NCI-H460 (cell line): ENCODE measurements at places on chromosomes 11 and 22.
A peak's percentile ranks its signal among the peaks of the same experiment; 100 is the strongest.

DNA sequence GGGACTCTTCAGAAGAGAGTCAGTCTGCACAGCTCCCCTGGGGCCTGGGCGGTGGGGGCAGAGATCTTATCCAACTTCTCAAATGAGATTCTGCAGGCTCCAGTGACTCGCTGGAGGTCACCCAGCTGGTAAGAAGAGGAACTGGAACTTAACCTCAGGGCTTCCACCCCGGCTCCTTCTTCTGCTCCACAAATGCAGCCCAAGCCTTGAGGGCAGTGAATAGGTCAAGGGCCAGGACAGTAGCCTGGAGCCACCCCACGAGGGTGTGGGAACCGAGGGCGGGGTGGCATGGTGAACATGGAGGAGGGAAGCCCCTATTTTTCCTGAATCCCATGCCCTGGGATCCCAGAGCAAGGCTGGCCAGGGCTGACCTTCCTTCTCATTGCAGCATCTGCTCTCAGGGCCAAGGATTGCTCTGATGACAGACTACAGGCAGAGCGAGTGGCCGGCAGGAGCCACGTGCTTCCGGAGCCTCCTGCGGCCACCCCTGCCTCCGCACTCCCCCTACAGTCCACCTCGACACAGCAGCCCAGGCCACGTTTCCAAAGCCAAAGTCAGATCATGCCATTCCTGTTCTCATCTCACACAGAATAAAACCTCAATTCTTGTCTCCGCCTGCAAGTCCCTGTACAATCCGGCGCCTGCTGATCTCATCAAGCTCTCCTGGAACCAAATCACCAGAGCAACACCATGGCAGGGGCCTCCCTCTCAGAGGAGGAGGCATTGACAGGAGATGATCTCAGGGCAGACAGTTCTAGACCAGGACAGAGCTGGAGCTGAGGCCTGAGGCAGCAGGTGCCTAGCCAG is 21.1 kb upstream of the UPK3A start:
- peak; percentile 65 for DNase-seq

GRCh38 chr11:59918987-59919589 is 19.1 kb upstream of the OOSP1 start:
- peak; percentile 33 for DNase-seq

DNA sequence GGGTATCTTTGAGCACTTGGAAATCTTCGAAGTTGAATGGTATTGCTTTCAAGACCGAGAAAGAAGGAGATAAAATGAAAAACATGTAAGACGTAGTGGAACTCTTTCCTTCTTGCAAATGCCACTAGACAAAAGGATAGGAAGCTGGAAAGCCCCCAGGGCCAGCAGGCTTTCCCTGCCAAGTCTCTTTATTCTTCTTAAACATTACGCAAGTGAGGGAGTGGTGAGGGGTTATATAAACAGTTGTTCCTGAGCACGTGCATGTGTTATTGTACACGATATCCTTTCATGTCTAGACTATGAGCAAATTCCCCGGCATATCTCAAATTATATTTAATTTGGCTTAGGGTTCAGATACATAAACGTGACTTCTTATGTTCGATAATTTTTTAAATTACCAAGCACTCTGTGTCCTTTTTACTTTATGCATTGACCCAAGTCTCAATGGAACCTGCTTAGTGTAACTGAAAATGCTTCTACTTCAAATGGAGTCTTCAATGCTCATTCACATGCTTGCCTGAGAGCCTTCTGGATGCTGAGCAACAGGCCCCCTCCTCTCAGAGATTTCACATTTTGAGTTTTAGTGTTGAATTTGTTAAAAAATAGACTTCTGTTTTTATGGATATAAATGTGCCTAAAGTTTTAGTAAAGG is 59.0 kb downstream of the PPP2R1B start:
- no peak for DNase-seq

- DNase-seq = no peak
These were observed 162.6 kb upstream of the NARS2 start for GRCh38 chr11:78737301-78737700.

- DNase-seq = no peak
These were observed 60.1 kb downstream of the ZNRF3 start for GRCh38 chr22:28943501-28943879.

GRCh38 chr22:25488244-25489020 is 76.0 kb upstream of the GRK3 start:
- peak; percentile 17 for DNase-seq

DNA sequence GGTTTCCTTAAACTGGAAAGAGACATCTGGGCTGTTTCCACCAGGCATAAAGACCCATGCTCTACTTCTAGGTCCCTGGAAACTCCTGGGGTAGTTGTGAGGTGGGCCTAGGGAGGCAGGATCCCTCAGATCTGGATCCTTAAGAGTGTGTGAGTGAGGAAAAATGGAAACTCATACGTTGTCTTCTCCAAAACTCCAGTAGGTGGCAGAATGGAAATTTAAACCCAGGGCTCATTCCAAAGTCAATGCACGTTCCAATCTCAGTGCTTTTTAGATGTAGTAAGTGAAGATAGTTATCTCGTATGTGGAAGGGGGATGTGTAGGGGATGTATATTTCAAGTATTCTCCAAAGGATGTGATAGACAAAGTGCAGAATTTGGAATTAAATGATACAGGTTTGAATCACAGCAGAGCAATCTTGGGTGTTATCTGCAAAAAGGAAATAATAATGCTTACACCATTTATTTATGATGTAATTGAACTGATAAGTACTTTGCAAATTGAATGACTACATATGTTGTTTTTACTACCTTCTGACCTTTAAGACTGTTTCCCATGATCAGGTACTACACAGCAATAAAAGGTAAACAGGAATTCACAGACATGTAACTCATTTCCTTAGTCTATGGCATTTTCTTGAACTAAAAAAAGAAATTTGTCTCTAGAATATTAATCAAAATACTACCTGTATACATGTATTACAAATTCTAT is 13.1 kb upstream of the MMP1 start:
- DNase-seq = no peak

DNA sequence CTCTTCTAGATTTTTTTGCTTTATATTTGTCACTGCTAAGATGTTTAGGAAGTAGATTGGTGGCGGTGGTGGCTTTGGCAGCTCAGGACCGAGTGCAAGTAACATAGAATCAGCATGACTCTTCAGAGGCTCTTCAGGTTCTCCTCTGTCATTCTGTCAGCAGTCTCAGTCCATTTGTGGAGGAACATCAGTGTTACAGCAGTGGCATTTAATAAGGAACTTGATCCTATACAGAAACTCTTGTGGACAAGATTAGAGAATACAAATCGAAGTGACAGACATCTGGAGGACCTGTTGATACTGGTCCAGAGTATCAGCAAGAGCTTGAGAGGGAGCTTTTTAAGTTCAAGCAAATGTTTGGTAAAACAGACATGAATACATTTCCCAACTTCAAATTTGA is 82.2 kb upstream of the GNAZ start:
- no peak for DNase-seq

DNA sequence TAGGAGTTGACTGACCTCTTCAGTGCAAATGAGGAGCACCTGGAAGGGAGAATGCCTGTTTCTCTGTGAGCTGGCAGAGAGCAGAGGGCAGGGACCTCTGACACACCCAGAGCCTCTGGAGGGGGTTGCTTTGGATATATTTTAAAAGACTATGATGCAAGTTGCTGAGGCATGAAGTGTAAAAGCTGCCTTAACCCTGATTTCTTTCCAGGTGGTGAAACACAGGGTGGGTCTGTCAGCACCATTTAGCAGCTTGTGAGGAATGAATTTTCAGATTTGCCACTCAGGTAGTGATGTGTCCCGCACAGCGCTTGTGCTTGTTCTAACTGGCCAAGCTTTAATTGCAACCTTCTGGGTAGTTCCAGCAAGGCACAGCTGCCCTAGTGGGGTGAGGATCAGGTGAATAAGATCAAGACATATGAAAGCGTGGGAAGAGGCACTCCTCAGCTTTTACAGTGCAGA is 90.2 kb downstream of the SWAP70 start:
- DNase-seq = no peak

DNA sequence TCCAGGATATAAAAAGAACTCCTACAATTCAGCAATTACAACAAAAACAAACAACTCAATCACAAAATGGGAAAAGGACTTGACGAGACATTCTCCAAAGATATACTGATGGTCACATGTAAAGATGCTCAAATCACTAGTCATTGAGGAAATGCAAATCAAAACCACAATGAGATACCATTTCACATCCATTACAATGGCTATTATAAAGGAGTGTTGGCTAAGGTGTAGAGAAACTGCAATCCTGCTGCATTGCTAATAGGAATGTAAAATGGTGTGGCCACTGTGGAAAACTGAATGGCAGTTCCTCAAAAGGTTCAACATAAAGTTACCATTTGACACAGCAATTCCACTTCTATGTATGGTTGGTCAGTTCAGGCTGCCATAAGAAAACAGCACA is 11.8 kb upstream of the TBCEL start:
- no peak for DNase-seq

GRCh38 chr11:113951537-113951936 is 23.4 kb upstream of the HTR3A start:
- no peak for DNase-seq

DNA sequence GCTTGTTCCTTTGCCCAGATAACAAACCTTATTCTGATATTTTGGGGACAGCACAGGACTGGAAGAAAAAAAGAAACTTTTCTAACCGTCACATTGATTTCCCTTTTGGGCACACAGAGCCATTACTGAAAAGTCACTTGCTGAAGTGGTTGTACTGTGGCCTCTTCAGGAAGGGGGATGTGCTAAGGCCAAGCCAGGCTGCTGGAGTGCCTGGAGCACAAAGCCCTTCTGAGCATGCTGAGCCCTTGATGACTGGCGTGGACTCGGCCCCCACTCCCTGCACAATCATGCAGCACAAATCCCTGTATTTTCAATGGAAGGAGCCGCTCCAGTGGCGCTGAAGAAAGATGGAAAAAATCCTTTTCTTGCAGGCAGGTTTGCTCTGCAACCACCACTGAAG is 164.2 kb downstream of the NTM start:
- no peak for DNase-seq

DNA sequence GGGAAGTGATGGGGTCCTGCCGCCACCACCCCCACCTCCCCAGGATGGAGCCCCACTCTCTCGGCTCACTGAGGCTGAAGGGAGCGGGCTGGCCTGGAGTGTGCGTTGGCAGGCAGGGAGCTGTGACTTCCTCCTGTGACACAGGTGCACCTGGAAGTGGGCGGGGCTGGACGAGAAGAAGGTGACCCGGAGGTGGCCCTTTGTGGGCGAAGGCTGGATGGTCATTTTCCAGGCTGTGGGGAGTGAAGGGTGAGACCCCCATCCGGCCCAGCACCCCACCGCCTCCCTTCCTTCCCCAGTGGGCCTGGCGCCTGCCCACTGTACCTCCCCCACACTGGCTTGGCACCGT is 15.3 kb downstream of the IL17REL start:
- DNase-seq = no peak

DNA sequence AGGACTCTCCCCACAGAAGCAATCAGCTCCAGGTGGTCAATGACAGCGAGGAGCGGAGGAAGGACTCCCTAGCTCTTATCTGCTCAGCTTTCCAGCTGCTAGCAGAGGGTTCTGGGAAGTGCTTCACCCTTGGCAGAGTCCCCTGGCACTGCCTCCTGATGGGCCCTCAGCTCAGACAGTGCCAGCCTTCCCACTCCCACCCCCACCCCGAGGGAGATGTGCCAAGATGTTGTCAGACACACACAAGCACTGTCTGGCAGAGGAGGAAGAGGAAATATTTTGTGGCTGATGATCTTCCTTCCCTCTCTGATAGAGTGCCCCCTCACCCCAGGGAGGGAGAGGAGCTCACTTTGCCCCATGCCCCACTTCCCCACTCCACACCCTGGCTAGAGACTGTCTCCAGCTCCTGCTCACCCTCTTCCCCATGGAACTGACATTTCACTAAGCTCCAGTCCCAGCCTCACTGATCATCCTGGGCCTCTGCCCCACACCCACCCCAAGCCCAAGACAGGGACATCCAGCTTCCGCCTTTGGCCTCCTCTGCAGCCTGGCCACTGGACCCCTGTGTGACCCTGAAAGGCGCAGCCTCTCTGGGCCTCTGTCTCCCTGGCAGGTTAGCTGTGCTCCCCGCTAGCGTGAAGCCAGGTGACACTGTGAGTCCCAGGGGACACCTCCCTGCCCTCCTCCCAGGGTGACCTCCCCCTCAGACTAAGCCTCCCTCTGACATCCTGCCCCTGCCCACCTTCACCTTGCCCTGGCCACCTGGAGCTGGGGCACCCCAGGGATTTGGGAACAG is 44.5 kb downstream of the SLCO2B1 start:
- DNase-seq = no peak

GRCh38 chr11:107836851-107837250 is 21.7 kb downstream of the SLC35F2 start:
- no peak for DNase-seq

- no peak for DNase-seq
These were observed 6.4 kb upstream of the PKNOX2 start for GRCh38 chr11:125157953-125158680.

- DNase-seq = no peak
These were observed 136.7 kb downstream of the SPATA19 start for GRCh38 chr11:133708547-133709051.

- DNase-seq = no peak
These were observed 6.5 kb downstream of the MMP1 start for GRCh38 chr11:102791271-102792036.

DNA sequence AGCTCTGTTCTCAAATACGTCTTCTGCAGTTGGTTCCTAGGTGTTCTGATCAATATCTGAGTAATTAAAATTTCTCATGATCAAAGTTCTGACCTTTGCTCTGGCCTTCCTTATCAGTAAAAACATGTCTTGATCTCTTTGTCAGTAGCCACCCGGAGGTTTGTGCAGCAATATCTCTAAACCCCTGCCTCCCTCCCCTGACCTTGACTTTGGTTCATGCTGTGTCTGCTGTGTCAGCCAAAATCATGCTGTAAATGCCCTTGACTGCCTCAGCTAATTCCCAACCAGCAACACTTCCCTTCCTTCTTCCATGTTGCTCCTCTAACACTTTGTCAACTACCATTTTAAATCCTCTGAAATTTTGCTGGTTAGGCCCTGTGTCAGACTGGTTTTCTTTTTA is 424.7 kb downstream of the FAM181B start:
- DNase-seq = no peak

DNA sequence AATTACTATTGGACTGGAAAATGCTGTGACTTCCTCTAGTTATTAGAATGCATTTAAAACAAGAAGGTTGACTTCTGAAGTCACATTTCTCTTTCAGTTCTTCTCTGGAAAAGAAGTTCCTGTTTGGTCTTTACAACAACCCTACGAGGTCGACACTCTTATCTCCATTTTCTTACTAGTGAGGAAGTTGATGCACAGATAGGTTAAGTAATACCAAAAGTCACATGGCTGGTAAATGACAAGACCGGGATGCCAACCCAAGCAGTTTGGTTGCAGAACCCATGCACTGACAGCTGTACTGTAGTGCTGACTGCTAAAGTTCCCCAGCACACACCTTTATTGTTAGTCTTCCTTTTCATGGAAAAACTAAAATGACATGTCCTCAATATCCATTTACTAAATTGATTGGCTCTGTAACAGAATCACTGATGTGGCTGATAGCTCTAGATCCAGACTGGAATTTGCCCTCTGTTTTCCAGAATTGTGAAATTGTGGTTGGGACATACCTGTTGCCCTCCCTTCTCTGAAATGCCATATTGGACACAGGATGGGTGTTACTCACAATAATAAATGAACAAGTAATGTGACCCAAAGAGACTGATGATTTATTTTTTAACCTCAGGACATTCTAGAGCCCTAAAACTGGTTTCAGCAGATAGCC is 9.4 kb upstream of the TECTA start:
- DNase-seq = no peak

GRCh38 chr11:122765487-122766131 is 72.7 kb upstream of the CRTAM start:
- no peak for DNase-seq
